Ovary (tissue), 10 donors: ENCODE measurements at places on chromosomes 5 and 9. TPM values are rescaled to one million over a fixed set of nuclear protein-coding genes. Genes with fewer than 3 reads are reported as not detected.

- no peak for DNase-seq
Observed at GRCh38 chr5:60259730-60260129, 366.2 kb upstream of the PDE4D start.

DNA sequence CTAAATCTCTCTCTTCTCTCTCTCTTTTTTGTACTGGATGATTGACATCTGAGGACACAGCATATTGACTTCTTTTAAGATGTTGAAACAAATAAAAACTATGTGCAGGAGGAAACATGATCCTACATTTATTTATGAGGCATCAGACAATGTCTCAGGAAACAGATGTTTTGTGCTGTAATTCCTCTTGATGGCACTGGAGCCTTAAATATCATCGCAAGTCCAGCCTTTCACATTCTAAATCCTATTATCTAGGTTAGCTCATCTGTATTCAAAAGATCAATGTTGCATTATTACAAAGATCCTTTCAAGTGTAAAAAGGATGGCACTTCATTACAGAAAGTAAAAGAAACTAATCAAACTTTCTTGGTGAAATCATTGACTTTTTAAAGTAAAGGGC is 63.9 kb downstream of the MAT2B start:
- DNase-seq, result no peak

DNA sequence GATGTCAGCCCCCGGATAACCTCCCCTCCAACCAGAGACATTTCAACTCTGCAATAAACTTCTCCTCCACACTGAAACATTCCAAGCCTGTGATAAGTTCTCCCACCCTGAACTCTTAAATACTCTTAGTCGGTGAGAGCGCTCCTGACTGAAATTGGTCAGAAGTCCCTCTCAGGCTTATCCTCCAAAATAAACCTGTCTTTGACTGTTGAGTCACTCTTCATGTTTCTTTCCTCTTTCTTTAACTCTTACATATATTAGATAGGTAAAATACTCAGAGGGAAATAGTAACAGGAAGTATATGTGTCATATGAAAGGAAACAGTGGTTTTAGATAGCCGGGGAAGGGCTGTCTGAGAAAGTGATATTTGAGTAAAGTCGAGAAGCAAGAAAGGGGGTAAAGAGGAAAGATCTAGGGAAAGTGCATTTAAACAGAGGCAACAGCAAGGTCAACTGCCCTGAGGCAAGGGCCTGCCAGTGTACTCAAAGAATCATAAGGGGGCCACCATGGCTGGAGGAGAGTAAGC is 11.0 kb upstream of the FAM81B start:
- DNase-seq, result no peak

- no peak for DNase-seq
Observed at GRCh38 chr5:1216918-1217295, 8.3 kb upstream of the SLC6A18 start.

- DNase-seq, result no peak
Observed at GRCh38 chr5:133205649-133206048, 153.8 kb downstream of the HSPA4 start.

DNA sequence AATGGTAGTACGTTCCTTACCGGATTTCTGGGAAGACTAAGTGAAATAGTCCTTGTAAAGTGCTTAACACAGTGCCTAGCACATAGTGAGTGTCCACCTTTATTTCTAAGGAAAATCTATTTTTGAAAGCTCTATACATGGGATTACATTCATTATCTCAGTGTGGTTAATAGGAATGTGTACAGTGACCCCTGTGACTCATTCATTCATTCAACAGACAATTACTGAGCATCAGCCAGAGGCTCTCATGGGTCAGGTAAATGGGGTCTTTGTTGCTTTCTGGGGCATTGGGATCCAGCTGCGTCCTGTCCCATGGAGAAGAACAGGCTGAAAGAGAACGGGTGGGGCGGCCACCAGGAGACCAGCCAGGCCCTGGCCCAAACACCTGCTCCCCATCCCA is 226.2 kb upstream of the TBC1D2 start:
- no peak for DNase-seq

DNA sequence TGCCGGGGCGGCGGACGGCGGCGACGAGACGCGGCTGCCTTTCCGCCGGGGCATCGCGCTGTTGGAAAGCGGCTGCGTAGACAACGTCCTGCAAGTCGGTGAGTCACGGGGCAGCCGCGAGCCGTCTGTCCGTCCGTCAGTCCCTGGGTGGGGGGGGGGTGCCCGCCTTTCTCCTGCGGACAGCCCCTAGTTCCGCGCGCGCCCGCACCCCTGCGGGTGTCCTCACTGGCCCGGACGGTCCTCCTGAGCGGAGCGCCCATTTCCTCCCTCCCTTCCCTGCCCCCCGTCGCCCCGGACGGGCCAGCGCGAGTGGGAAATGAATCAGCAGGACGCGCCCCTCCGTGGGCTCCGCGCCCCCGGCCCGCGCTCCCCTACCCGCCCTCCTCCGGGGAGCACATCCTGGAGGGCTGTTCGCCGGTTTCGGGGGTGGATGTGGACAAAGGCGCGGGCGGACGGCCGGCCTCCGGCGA is 828 bp downstream of the ZSWIM6 start:
- DNase-seq, result peak; percentile 67

GRCh38 chr9:98885575-98886295 is 58.0 kb upstream of the COL15A1 start:
- no peak for DNase-seq

DNA sequence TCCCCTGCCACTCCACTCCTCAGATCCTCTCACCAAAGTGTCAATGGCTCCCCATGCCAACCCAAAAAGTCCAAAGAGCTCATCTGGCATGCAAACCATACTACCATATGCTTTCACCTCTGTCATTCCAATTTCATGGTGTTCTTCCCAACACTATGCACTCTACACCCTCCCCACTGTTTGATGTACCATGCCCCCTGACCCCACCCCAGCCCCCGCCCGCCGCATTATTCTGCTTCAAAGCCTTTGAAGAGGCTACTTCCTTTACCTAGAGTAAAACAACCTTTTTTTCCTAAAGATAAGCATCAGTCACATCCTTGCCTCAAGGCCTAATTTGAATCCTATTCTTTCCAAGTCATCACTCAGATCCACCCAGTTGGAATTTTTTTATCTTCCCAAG is 226.3 kb downstream of the DEPDC1B start:
- DNase-seq, result no peak

GRCh38 chr9:17739736-17740135 is 160.9 kb downstream of the SH3GL2 start:
- DNase-seq, result no peak

DNA sequence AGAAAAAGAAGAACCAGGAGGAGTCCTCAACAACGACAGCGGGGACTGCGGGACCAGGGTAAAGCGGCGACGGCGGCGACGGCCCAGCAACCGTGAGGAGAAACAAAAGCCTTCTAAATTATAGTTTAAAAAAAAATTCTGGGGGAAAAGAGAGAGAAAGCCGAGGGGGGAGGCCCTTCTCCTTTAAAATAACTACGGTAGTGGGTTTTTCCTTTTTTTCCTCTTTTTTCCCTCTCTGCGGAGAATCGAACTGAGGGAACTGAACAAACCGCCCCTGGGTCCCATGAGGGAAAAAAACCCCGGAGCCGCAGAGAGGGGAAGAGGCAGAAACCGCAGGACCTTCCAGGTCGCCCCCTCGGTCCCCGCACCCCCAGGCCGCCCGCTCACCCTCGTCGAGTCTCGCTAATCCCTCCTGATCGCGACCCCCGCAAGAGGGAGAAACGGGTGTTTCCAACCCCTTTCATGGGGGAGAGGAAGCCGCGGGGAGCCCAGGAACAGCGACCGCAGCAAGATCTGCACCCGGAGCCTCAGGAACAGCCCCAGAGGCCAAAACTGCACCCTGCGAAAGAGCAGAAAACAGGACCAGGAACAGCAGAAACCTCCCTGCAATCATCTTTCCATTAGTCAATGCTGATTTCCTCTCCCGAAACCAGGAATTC is 453 bp downstream of the CPEB4 start:
- peak; percentile 27 for DNase-seq

- DNase-seq, result no peak
Observed at GRCh38 chr5:140192715-140193430, 17.9 kb downstream of the CYSTM1 start.

GRCh38 chr5:34915856-34916192 is 313 bp downstream of the BRIX1 start:
- no peak for DNase-seq

GRCh38 chr5:151700296-151700695 is 13.6 kb upstream of the SPARC start:
- no peak for DNase-seq

DNA sequence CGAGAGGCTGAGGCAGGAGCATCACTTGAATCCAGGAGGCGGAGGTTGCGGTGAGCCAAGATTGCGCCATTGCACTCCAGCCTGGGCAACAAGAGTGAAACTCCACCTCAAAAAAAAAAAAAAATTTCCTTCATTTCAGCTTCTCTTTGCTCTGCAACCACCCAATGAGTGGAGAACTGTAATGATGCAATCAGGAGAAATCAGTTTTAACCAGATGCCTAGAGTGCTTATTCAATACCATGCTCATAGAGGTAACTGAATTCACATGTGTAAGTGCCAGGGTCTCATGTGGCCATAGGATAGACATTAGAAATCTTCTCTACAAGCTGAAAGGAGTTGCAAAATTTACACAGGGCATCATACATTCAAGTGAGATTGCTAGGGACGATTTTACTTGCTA is 70.6 kb downstream of the HMHB1 start:
- DNase-seq, result no peak

- no peak for DNase-seq
Observed at GRCh38 chr9:137035937-137036336, 4.0 kb upstream of the FUT7 start.

DNA sequence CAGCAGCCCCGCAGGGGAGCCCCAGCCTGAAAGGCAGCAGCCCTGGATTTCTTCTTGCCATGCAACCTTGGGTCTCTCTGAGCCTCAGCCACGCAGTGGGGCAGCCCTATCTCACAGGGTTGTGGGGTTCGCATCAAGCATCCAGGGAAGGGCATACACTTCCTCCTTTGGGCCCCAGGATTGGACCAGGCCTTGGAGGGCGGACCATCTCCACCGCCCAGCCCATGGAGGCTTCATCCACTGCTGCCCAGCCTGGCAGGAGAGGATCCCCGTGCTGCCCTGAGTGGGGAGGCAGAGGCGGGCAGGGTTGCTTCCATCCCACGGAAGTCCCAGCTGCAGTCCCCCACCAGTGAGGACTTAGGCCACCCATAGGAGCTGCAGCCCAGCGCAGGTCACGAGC is 5.3 kb downstream of the ADAMTS2 start:
- no peak for DNase-seq

DNA sequence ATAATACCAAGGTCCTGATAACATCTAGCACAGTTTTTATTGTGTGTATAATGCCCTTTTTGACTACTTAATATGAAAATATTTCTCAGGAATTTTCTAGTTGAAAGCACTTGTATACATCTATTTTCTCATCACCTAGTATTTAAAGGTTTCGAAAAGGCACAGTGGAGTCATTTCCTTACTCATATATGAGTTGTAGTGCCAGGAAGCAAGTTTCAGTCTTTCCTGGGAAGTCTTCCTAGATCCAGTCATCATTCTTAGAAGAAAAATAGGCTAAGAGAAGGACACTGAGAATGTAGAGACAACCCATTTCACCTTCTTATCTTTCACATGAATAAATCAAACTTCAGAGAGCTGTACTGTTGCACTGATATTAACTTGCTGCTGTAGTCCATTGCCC is 70.2 kb downstream of the SLC25A46 start:
- no peak for DNase-seq

GRCh38 chr9:33230756-33231622 is 9.0 kb upstream of the SPINK4 start:
- DNase-seq, result no peak

GRCh38 chr9:35703906-35704672 is 14.4 kb upstream of the TPM2 start:
- DNase-seq, result no peak

- no peak for DNase-seq
Observed at GRCh38 chr5:4640795-4641194, 499.3 kb upstream of the ADAMTS16 start.

LCN1 gene
- not detected for total RNA-seq

SNCAIP gene
- 20.4 TPM for total RNA-seq

SLC36A2 gene
- not detected for total RNA-seq

PCDHGB2 gene
- 11.9 TPM for total RNA-seq

C5orf34 gene
- 1.2 TPM for total RNA-seq
